Progenitor cell of endocrine pancreas (in vitro differentiated cells): ENCODE measurements at places on chromosomes 7 and 10. TPM values are rescaled to one million over a fixed set of nuclear protein-coding genes. Genes with fewer than 3 reads are reported as not detected.

CCL24 gene
- not detected in 2 replicates for total RNA-seq

POLL gene
- total RNA-seq, result 49.3 and 55.9 TPM in 2 replicates

PLXNA4 gene
- total RNA-seq, result 0.38 and 0.40 TPM in 2 replicates

GNGT1 gene
- total RNA-seq, result not detected in 2 replicates

NXPH1 gene
- total RNA-seq, result not detected in 2 replicates

AGAP3 gene
- total RNA-seq, result 112 and 114 TPM in 2 replicates

SORCS1 gene
- 13.6 and 14.1 TPM in 2 replicates for total RNA-seq

HMX2 gene
- total RNA-seq, result not detected in 2 replicates

DPP6 gene
- total RNA-seq, result 13.1 and 13.4 TPM in 2 replicates

LMBR1 gene
- 89.1 and 95.7 TPM in 2 replicates for total RNA-seq

DNA sequence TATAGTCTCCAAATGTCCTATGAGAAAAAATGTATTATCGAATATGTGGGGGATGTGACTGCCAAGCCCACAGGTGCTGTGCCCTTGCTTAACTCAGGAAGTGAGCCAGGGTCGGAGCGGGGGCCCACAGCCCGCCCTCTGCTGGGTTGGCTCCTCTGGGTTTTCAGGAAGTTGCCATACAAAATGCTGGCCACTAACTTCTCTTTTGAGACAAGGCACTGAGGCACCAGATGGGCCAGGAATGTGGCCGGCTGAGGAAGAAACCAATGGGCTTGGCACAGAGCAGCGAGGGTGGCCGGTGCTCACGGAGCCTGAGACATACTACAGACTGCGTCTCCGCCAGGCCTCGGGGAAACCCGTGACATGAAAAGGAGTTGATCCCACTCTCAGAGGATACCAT, 58.9 kb downstream of the FAM53B start:
- H3K4me3 ChIP-seq, result no peak overlapping the region
- no peaks in the 10 kb centered on the region for H3K4me1 ChIP-seq
- no peaks in the 10 kb centered on the region for H3K27me3 ChIP-seq

- peak overlapping the region; percentile 66 for H3K27ac ChIP-seq
- no peak overlapping the region for H3K4me3 ChIP-seq
- no peaks in the 10 kb centered on the region for H3K27me3 ChIP-seq
These were observed 56.9 kb downstream of the ABI1 start for GRCh38 chr10:26803849-26804248.

- H3K27me3 ChIP-seq, result no peaks in the 10 kb centered on the region
- peaks cover 11% of the 10 kb centered on the region for H3K4me1 ChIP-seq
- H3K27ac ChIP-seq, result peak overlapping the region; percentile 71
- H3K4me3 ChIP-seq, result no peak overlapping the region
These were observed 207.6 kb upstream of the KLF14 start for GRCh38 chr7:130941322-130942210.

DNA sequence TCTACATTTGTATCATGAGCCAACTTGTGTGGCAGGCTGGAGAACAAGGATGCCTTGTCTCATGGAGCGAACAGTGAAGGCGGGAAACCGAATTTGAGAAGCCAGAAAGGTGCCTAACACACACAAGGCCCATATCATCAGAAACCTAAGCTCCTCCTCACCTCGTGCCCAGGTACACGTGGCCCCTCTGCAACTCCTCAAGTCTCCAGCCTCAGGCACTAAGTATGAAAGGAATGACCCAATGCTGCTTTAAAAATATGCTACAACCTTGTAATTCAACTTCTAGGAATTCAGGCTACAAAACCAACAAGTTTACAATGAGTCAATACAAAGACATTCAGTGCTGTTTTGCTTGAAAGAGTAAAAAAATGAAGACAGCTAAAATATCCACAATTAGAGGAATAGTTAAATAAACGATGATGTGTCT, 95.7 kb downstream of the CDK6 start:
- H3K36me3 ChIP-seq, result peaks cover 1% of the 10 kb centered on the region
- no peak for DNase-seq
- no peaks in the 10 kb centered on the region for H3K27me3 ChIP-seq
- no peak overlapping the region for H3K4me3 ChIP-seq

GRCh38 chr7:155807789-155808548, 4.3 kb downstream of the SHH start:
- H3K4me1 ChIP-seq, result peaks cover 43% of the 10 kb centered on the region
- peak overlapping the region; percentile 93 for H3K27ac ChIP-seq
- no peak for DNase-seq
- peaks cover 1% of the 10 kb centered on the region for H3K36me3 ChIP-seq

- no peak for DNase-seq
- H3K4me1 ChIP-seq, result no peaks in the 10 kb centered on the region
- peaks cover 31% of the 10 kb centered on the region for H3K36me3 ChIP-seq
- no peak overlapping the region for H3K4me3 ChIP-seq
These were observed 132.1 kb downstream of the EGFR start for GRCh38 chr7:55150709-55151451.

- no peak overlapping the region for H3K4me3 ChIP-seq
- H3K27ac ChIP-seq, result peak overlapping the region; percentile 25
- peaks cover 25% of the 10 kb centered on the region for H3K36me3 ChIP-seq
- no peaks in the 10 kb centered on the region for H3K4me1 ChIP-seq
- no peak for DNase-seq
- H3K27me3 ChIP-seq, result no peaks in the 10 kb centered on the region
These were observed 59.7 kb downstream of the LMBR1 start for GRCh38 chr7:156833312-156833711.

GRCh38 chr7:116671111-116671510, 885 bp upstream of the MET start:
- H3K27ac ChIP-seq, result peak overlapping the region; percentile 92
- DNase-seq, result no peak
- H3K4me3 ChIP-seq, result peak overlapping the region; percentile 85
- no peaks in the 10 kb centered on the region for H3K27me3 ChIP-seq

- peaks cover 6% of the 10 kb centered on the region for H3K27me3 ChIP-seq
- H3K4me3 ChIP-seq, result no peak overlapping the region
- H3K27ac ChIP-seq, result no peak overlapping the region
These were observed 140.4 kb upstream of the AUTS2 start for GRCh38 chr7:69457595-69458504.

DNA sequence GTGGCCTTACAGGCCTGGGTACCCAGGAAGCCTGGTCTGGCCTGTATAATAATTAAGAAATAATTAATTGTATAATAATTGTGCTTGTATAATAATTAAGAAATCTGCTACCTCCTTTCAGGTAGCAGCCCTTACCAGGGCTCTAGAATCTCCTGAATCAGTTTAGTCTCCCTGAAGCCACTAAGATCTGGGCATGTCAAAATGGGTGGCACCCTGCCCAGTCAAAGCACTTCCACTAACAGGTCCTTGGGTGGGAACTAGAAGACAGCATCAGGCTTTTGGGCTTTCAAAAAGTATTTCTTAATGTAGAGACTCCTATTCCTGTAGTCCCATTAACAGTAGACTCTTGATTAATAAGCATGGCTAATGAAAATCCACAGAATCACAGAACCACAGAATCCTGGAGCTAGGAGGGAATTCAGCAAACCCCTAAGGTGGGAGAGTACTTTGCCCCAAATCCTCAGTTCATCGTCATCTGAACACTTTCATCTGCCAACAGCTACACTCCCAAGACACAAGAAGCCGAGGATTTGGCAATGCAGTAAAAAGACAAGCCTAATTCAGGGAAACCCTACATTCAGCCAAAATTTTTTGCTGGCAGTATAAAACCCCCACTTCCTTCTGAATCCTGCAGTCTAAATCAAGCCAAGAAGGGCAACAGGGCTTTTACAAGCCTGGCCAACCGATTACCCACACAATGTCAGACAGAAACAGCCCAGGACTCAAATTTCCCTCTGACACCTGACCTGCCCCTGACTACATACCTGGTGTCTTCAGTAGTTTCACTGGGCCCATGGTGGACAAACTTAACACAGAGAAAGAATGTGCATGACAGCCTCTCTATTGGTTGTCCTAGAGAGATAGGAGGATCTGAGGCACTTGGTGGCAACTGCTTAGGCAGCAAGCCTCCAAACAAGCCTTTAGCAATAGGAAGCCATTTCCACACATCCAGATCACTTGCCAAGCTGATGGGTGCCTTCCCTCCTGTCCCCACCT, 5.9 kb upstream of the IL6 start:
- no peaks in the 10 kb centered on the region for H3K36me3 ChIP-seq
- H3K27ac ChIP-seq, result no peak overlapping the region
- H3K4me1 ChIP-seq, result peaks cover 3% of the 10 kb centered on the region
- H3K27me3 ChIP-seq, result peaks cover 19% of the 10 kb centered on the region
- no peak overlapping the region for H3K4me3 ChIP-seq
- DNase-seq, result no peak

GRCh38 chr7:55147736-55148135, 128.9 kb downstream of the EGFR start:
- no peak for DNase-seq
- no peaks in the 10 kb centered on the region for H3K27me3 ChIP-seq
- H3K36me3 ChIP-seq, result peaks cover 33% of the 10 kb centered on the region

DNA sequence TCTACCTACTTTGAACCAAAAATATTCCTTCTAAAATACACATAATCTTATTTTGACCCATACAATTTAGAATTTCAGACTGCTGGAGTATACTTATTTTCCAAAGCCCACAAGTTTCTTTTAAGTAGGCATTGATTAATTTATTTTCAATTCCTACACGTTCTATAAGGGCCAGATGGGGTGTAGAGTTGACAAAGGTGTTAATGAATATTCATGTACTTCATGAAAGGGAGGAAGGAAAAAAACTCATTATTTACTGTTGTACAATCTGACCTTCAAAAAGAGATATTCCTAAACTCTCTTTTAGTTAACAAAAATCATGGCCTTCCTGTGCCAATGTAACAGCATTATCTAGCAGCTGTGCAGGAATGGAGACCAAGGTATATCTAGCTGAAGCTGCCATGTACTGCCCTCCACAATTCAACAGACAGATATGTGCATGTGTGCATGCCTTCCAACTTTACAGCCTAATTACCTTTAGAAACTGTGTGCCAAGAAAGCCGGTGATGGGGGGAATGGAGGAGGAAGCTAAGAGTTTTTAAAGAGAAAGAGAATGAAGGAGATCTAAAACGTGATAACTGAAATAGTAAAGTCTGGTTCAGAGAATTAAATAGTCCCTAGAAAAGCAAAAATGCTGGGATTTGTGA, 108.9 kb downstream of the UPF2 start:
- peaks cover 29% of the 10 kb centered on the region for H3K36me3 ChIP-seq
- H3K4me3 ChIP-seq, result no peak overlapping the region
- DNase-seq, result no peak
- H3K27ac ChIP-seq, result no peak overlapping the region
- H3K27me3 ChIP-seq, result no peaks in the 10 kb centered on the region

- H3K27me3 ChIP-seq, result peaks cover 8% of the 10 kb centered on the region
- no peaks in the 10 kb centered on the region for H3K4me1 ChIP-seq
- peak overlapping the region; percentile 26 for H3K27ac ChIP-seq
- H3K4me3 ChIP-seq, result no peak overlapping the region
These were observed 150.4 kb downstream of the JCAD start for GRCh38 chr10:29908962-29909361.

GRCh38 chr7:134731616-134732015, 47.8 kb upstream of the CALD1 start:
- no peaks in the 10 kb centered on the region for H3K4me1 ChIP-seq
- no peak overlapping the region for H3K27ac ChIP-seq
- no peak for DNase-seq
- H3K36me3 ChIP-seq, result no peaks in the 10 kb centered on the region

- H3K36me3 ChIP-seq, result peaks cover 11% of the 10 kb centered on the region
- H3K27me3 ChIP-seq, result no peaks in the 10 kb centered on the region
- H3K27ac ChIP-seq, result peak overlapping the region; percentile 35
- H3K4me1 ChIP-seq, result peaks cover 28% of the 10 kb centered on the region
These were observed 11.6 kb downstream of the PANK1 start for GRCh38 chr10:89633484-89633883.

- H3K36me3 ChIP-seq, result no peaks in the 10 kb centered on the region
- DNase-seq, result no peak
- H3K27me3 ChIP-seq, result no peaks in the 10 kb centered on the region
- H3K4me1 ChIP-seq, result peaks cover 4% of the 10 kb centered on the region
- no peak overlapping the region for H3K27ac ChIP-seq
These were observed 70.7 kb upstream of the STEAP4 start for GRCh38 chr7:88377434-88377833.

DNA sequence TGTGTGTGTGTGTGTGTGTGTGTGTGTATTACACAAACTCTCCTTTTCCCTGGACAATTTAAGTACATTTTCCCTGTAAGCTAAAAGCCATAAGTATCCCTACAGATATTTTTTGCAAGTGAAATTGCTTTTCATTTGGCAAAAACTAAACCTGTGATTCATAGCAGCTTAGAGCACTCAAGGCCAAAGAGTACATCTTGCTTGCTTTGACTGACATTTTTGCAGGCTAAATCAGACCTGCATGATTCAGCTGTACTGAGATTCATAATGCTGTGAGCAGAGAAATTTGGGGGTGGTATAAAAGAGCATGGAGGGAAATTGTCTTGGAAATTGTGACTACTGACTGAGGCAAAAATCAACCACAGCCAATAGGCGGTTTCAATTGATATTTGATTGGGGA, 500.4 kb downstream of the GFRA1 start:
- no peaks in the 10 kb centered on the region for H3K4me1 ChIP-seq
- H3K27ac ChIP-seq, result no peak overlapping the region

- no peaks in the 10 kb centered on the region for H3K27me3 ChIP-seq
- peak overlapping the region; percentile 93 for H3K4me3 ChIP-seq
- peak overlapping the region; percentile 97 for H3K27ac ChIP-seq
- H3K36me3 ChIP-seq, result peaks cover 26% of the 10 kb centered on the region
- no peak for DNase-seq
These were observed 937 bp downstream of the DDX56 start for GRCh38 chr7:44572771-44573170.

GRCh38 chr10:130022511-130023299, 58.6 kb upstream of the EBF3 start:
- H3K4me1 ChIP-seq, result no peaks in the 10 kb centered on the region
- no peak for DNase-seq
- no peaks in the 10 kb centered on the region for H3K36me3 ChIP-seq
- H3K27me3 ChIP-seq, result peaks cover 25% of the 10 kb centered on the region
- no peak overlapping the region for H3K4me3 ChIP-seq

- H3K4me3 ChIP-seq, result no peak overlapping the region
- H3K36me3 ChIP-seq, result peaks cover 7% of the 10 kb centered on the region
- no peaks in the 10 kb centered on the region for H3K4me1 ChIP-seq
- no peak for DNase-seq
These were observed 16.8 kb downstream of the BBIP1 start for GRCh38 chr10:110901954-110902819.

GRCh38 chr10:94192974-94193373, 169.8 kb downstream of the NOC3L start:
- no peak overlapping the region for H3K27ac ChIP-seq
- peaks cover 5% of the 10 kb centered on the region for H3K4me1 ChIP-seq
- H3K4me3 ChIP-seq, result no peak overlapping the region
- no peaks in the 10 kb centered on the region for H3K36me3 ChIP-seq
- DNase-seq, result no peak

DNA sequence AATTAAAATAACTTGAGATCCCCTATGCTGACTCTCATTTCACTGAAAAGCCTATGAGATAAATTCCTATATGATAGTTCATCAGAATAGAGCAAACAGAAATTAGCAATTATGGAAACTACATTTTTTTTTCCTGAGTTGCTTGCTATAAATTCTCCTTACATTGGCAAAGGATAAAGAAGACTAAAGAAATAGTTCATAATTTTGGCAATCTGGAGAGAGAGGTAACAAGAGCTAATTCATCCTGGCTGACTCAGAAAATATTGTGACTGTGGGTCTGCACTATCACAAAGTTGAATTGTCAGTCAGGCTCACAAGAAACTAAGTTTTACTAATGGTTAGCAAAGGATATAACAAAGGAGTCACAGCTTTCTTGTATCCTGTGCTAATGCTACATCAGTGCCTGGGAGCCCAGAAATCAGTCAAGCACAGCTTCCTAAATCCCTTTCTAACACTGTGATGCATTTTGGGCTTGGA, 483.0 kb downstream of the MAGI2 start:
- no peaks in the 10 kb centered on the region for H3K36me3 ChIP-seq
- H3K4me1 ChIP-seq, result peaks cover 1% of the 10 kb centered on the region
- DNase-seq, result no peak
- no peaks in the 10 kb centered on the region for H3K27me3 ChIP-seq
- no peak overlapping the region for H3K27ac ChIP-seq
- H3K4me3 ChIP-seq, result no peak overlapping the region
